Activated CD4-positive, CD25-positive, alpha-beta regulatory T cell (primary cell): ENCODE measurements at places on chromosomes 16 and 17.
A peak's percentile ranks its signal among the peaks of the same experiment; 100 is the strongest.

DNA sequence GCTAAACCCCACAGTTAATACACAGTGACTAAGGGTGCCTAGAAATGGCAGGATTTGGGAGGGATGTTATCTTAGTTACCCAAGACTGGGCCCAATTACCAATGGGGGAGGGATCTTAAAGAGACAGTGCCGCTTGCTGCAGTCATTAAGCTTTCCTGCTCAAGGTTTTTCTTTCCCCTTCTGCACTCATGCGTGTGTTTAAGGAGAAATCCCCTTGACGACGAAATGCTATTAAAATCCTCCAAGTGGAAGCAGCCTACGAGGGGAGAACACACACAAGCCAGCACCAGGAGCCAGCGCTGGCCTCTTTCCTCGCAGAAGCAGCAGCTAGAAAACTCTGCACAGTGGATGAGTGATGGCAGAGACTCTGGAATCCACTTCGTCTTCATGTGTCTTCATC lies 22.0 kb downstream of the SALL1 start:
- no peak for DNase-seq

DNA sequence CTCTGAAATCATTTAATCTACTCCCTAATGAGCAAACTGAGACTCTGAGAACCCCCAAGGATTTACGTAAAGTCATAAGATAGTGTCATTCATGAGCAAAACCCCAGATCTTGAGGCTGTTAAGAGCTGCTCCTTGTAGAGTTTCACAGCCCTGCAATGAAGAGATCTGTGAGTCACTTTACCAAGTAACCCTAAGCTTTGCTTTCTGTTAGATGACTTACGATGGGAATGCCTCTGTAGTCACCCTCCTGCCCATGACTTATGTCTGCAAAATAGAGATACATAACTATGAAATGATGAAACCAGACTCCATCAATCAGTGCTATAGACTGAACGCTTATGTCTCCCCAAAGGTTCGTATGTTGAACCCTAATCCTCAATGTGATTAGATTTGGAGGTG lies 117.7 kb downstream of the HS3ST3A1 start:
- no peak for DNase-seq

DNA sequence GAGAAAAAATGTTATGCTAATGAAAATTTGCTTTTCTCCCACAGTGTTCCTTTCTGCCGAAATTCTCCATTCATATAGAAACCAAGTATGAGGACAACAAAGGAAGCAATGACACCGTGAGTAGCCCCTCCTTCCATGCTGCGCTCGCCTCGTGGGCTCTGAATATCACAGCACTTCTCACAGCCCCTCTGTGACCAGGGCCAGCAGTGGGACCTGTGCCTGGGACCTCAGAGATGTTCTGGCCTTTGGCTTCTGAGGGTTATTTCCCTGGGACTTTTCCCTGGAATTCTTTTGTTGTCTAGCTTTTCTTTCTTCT lies 139.6 kb upstream of the NOL11 start:
- no peak for DNase-seq

DNA sequence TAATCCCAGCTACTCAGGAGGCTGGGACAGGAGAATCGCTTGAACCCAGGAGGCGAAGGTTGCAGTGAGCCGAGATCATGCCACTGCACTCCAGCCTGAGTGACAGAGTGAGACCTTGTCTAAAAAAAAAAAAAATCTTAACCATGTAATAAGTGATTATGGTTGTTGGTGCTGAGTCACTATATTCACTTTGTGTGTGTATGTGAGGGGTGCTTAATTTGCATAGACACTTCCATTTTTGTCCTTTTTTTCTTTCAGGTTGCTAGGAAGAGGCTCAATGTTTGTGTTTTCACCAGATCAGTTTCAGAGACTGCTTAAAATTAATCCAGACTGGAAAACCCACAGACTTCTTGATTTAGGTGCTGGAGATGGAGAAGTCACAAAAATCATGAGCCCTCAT lies 18.2 kb downstream of the METTL9 start:
- no peak for DNase-seq

GRCh38 chr16:31869511-31870201 lies 4.0 kb upstream of the ZNF267 start:
- DNase-seq: peak; percentile 33

- DNase-seq: no peak
These were observed 19.8 kb downstream of the CARHSP1 start for GRCh38 chr16:8848939-8849391.

DNA sequence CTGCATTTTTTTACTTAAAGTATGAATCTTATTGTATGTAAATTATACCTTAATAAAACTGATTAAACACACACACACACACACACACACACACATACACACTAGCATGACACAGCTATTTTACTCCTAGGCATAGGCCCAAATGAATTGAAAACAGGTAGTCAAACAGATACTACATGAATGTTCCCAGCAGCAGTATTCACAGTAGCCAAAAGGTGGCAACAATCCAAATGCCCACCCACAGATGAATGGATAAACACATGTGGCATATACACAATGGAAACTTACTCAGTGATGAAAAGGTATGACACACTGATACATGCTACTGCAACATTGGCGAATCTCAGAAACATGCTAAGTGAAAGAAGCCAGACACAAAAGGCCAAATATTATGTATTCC lies 223.5 kb downstream of the CYB561 start:
- DNase-seq: no peak

DNA sequence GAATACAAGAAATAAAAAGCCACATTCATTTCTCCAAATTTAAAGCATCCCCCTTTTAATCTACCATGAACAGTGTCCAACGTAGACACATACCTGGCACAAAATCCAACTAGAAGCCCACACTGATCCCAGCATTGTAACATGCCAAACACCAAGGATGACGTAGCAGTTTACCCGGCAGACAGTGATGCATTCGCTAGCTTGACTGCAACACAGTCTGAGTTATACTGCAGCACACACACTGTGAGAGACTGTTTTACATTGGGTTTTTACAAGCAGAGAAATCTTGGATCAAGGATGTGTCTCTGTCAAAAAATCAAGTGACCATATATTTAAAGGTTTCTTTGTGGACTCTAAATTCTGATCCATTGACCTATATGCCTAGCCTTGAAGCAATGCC lies 74.5 kb upstream of the C17orf78 start:
- no peak for DNase-seq

DNA sequence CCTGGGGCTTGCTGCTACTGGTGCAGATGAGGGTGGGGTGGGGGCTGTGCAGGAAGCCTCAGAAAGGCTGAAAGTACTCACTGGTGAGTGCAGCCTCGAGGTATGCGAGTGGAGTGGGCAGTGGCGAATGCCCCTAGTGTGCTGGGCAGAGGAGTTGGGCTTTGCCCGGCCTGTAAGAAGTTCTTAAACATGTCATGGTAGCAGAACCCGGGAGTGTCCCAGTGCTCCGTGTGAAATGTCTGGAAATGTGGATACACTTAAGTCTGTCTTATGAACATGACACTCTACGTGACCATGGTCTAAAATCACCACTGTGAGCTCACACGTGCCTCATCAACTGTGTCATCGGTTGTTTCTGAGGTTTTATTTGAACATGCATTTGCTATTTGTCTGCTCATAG lies 1.7 kb downstream of the SMTNL2 start:
- no peak for DNase-seq

GRCh38 chr16:67542464-67542863 lies 13.8 kb downstream of the RIPOR1 start:
- no peak for DNase-seq

DNA sequence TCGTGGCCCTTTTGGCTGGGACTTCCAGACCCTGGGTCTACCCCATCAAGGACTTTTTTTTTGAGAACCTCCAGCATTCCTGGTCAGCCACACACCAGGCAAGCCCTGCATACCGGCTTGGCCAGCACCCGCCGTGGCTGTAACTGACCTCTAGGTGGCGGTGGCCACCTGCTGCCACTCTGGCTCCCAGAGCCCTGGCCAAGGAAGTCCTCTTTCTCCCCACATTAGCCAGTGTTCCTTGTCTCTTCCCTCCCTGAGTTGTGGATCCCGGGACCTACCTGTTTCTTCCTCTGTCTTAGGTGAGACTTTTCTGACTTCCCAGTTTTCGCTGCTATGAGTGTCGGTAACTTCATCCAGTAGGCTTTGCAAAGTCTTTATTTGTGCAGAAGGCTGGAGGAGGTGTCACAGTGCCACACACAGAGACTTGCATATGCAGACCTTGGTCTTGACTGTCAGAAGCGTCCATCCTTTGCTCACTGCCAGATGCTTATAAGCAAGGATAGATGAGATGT lies 348.3 kb downstream of the CPPED1 start:
- DNase-seq: peak; percentile 3

DNA sequence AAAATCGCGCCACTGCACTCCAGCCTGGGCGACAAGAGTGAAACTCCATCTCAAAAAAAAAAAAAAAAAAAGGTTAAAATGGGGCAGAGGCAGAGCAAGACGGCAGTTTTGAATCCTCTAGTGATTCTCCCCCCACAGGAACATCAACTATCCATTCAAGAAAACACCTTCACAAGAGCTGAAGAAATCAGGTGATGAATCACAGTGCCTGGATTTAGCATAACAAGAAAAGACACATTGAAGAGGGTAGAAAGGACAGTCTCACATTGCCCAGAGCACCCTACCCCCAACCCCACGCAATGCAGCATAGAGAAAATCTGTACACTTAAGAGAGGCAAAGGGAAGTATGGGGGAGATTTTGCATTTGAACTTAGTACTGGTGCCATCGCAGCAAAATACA lies 28.8 kb upstream of the RNF43 start:
- DNase-seq: no peak

DNA sequence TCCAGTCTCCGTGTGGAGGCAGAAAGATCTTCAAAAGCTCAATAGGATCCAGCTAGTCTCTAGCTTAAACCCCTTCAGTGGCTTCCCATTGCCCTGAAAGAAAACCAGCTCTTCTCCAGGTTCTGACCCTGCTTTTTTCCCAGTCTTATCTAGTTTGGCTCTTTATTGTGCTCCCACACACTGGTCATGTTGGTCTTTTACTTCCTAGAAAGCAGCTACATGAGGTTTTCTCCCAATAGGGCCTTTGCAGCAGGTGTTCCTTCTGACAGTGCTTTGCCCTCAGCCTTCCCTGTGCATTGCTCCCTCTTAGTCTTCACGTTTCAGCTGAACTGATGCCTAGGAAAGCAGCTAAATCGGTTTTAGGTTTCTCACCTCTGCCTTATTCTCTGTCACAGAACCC lies 21.7 kb upstream of the ABCA3 start:
- no peak for DNase-seq

DNA sequence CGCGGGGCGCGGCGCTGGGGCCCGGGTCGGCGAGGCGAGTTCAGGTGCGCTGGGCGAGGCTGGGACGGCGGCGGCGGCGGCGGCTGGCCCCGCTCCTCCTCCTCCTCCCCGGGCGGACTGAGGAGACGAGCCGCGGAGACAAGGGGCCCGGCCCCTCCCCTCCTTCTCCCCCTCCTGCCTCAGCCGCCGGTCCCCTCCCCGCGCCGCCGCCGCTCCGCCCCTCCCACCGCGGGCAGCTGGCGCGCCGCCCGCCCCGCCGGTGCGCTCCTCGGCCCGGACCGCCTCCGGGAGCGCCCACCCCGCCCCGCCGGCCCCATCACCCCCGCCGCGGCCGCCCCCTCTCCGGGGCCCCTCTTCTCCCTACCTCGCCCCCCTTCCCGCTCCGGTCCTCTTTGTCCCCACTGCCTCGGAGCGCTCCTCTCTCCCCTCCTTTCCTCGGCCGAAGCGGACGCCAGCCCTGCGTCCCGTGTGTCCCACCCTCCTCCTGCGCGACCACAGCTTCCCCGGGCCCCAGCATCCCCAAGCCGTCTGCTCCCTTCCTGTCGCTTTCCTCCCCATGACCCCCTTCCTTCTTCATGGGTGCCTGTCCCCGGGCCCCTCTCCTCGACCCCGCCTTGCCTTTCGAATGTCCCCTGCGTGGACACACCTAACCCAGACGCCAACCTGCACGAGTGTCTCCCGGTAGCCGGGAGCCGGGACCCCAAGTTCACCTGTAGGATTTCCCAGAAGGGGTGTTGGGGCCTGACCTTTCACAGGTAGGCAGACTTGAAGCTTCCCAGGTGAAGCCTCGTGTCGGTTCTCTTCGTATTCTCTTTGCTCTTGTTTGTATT lies at the start of gene TOX3:
TOX3 (minus strand) TSS at position 140 of the 830 bp plus-strand sequence. CDS start 420 bp downstream, outside the sequence.
- no peak for DNase-seq

DNA sequence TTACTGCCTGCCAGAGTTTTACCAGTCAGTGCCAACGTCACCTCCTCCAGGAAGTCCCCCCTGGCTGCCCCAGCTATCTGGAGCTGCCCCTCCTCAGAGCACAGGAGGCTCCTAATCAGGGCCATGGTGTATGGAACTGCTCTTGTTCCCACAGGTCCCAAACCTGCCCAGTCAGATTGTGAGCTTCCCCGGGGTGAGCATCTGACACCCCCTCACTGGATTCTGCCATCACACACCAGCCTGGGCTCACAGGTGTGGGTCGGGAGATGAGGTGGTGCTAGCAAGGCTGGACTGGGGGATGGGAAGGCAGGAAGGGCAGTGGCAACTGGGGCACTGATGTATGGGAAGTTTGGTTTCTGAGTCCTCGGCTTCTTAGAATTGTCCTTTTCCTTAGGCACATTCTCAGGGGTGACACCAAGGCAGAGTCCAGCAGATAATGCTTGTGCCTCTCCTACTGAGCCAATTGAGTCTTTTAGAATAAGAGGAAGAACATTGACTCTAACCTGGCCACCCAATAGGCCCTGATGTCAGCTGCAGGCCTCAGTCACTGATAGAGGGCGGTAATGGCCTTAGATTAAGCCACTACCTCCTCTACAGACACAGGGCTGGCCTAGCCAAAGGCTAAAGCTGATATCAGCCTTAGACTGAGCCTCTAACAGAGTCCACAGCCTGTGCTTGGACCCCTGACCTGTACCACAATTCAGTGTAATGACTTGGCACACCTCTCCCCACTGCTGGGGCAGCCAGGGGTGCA lies 107.9 kb downstream of the WSCD1 start:
- DNase-seq: no peak

- no peak for DNase-seq
These were observed 102.7 kb downstream of the UTP18 start for GRCh38 chr17:51362811-51363585.

- DNase-seq: no peak
These were observed 44.3 kb upstream of the ENPP7 start for GRCh38 chr17:79686476-79686875.

- no peak for DNase-seq
These were observed 53.6 kb downstream of the CBFA2T3 start for GRCh38 chr16:88923450-88923849.

GRCh38 chr17:29178750-29179231 lies 1.4 kb downstream of the MYO18A start:
- no peak for DNase-seq

DNA sequence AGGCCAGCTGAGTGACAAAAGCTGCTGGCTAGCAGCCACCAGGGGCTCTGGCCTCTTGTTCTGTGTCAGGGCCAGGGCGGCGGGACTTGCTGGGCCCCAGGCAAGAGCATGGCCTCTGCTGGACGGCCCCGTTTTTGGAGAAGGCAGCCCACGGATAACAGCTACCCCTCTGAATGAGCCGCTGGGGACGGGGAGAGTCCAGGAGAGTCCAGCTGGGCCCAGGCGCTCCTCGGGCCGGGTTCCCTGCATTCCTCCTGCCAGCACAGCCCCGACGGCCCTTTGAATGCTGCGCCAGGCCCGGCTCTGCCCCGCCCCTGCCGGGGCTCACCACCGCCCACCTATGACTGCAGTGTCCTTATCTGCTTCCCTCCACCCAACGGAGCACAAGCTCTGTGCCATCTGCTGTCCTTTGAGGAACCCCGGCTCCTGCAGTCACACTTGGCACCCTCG lies 33.4 kb downstream of the SLC7A5 start:
- no peak for DNase-seq

- no peak for DNase-seq
These were observed 15.3 kb upstream of the GAA start for GRCh38 chr17:80086081-80086480.
